Lung (tissue), 17 donors: ENCODE measurements at places on chromosomes 4 and X. TPM values are rescaled to one million over a fixed set of nuclear protein-coding genes. Genes with fewer than 3 reads are reported as not detected.

- DNase-seq: no peak
- H3K4me3 ChIP-seq: no peak overlapping the region
- peaks cover 7% of the 10 kb centered on the region for H3K27me3 ChIP-seq
- no peaks in the 10 kb centered on the region for H3K36me3 ChIP-seq
- no peaks in the 10 kb centered on the region for H3K4me1 ChIP-seq
Measured at GRCh38 chrX:134684956-134685355, 26.7 kb upstream of the PLAC1 start.

DNA sequence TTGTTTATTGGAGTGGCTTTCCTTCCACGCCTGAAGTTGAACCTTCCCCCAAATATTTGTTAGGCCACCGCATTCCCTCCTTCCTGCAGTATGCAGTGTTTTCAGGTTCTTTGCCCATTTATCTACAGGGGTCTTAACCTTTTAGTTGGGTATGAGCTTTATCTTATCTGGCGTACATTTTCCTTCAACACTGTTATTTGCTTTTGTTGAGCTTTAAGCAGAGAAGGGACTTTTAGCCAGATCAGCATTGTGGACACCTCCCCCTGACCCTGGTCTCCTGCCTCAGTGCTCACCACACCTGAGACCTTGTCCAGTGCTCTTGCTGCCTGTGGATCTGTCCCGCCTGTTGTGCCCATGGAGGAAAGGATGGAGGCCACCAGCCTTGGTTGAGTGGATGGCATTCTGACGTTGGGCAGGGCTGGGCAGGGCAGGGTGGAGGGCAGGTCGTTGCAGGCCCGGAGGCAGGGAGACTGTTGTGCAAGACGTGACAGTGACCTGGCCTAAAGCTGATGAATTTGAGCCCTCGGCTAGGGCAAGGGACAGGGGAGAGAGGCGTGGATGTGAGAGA lies 998 bp upstream of the DUSP9 start:
- H3K27ac ChIP-seq: no peak overlapping the region
- no peak overlapping the region for H3K4me3 ChIP-seq
- no peak for DNase-seq
- no peaks in the 10 kb centered on the region for H3K36me3 ChIP-seq
- H3K4me1 ChIP-seq: peaks cover 3% of the 10 kb centered on the region

DNA sequence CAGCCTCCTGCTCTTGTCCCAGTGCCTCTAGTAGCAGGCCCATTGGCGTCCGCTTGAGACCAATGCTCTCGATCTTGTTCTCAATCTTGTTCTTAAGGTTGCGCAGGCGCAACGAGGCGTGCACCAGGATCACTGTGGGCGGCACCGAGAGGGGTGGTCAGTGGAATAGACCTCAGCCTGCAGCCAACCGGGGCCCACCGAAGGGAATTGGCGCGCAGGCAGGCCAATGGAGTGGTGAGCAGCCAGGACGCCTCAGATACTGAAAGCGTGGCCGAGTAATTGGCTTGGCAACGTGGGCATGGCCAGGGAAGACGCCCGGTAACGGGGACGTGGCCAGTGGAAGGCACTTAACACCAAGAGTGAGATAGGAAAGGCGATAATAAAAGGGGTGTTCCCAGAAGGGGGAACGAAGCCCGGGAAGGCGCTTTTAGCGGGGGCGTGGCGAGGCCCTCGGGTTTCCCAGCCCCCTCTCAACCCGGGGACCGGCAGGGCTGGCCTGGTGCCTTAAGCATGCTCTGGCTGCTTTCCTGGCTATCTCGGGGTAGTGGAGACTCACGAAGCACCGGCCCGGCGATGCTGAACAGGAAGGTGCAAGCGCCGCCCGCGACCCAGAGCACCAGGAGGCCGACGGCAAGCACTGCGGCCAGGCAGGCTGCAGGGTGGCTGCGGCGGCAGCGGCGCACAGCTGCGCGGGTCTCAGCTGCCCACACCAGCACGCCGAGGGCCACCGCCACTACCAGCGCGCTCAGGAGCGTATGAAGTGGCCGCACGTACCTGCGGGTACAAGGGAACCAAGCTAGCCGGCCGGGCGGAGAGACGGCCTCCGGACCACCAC lies 1.7 kb downstream of the PRAF2 start:
- H3K4me3 ChIP-seq: no peak overlapping the region
- no peaks in the 10 kb centered on the region for H3K36me3 ChIP-seq
- H3K27ac ChIP-seq: no peak overlapping the region
- DNase-seq: peak; percentile 90

GRCh38 chr4:73750730-73751129 lies 10.4 kb downstream of the CXCL8 start:
- no peaks in the 10 kb centered on the region for H3K36me3 ChIP-seq
- no peaks in the 10 kb centered on the region for H3K4me1 ChIP-seq
- no peak for DNase-seq
- no peak overlapping the region for H3K4me3 ChIP-seq

DNA sequence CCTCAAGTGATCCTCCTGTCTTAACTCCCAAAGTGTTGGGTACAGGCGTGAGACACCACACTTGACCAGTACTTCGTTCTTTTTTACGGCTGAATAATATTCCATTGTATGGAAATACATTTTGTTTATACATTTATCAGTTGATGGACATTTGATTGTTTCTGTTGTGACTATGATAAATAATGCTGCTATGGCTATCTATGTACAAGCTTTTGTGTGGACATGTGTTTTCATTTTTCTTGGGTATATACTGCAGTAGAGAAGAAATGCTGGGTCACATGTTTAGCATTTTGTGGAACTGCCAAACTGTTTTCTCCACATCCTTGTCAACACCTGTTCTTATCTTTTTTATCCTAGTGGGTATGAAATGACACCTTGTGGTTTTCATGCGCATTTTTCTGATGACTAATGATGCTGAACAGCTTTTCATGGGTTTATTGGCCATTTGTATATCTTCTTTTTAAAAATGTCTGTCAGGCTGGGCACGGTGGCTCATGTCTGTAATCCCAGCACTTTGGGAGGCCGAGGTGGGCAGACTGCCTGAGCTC lies 37.3 kb downstream of the SAT1 start:
- H3K27ac ChIP-seq: no peak overlapping the region
- DNase-seq: no peak
- H3K36me3 ChIP-seq: no peaks in the 10 kb centered on the region
- H3K4me3 ChIP-seq: no peak overlapping the region

- H3K4me3 ChIP-seq: no peak overlapping the region
- DNase-seq: no peak
- no peak overlapping the region for H3K27ac ChIP-seq
- H3K36me3 ChIP-seq: peaks cover 12% of the 10 kb centered on the region
- no peaks in the 10 kb centered on the region for H3K4me1 ChIP-seq
Measured at GRCh38 chrX:155052738-155053498, 18.0 kb downstream of the CMC4 start.

DNA sequence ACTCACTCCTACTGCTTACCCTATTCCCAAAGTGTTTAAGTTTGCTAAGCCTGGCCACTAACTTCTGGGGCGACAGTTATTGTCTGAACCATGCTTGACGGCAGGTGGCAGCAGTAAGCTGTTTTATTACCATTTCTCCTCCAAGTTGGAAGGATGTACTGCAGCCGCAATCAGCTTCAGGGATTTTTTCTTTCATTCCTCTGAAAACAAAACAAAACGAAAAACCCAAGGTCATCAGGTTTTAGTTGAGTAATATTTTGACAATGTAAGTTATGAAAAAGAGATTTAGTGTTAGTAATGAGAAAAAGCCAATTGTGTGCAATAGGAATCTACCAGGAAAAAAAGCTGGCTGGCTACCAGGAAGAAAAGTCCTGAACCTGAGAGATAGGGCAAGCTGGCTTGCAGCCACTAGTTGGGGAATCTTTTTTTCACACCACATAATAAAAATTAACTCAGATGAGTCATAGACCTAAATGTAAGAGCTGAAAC lies 13.2 kb upstream of the RAB9B start:
- peak; percentile 76 for DNase-seq
- no peaks in the 10 kb centered on the region for H3K36me3 ChIP-seq
- no peak overlapping the region for H3K27ac ChIP-seq
- H3K4me1 ChIP-seq: no peaks in the 10 kb centered on the region
- peaks cover 16% of the 10 kb centered on the region for H3K27me3 ChIP-seq

GRCh38 chr4:163090997-163091684 lies 75.5 kb downstream of the NAF1 start:
- H3K4me3 ChIP-seq: no peak overlapping the region
- no peaks in the 10 kb centered on the region for H3K36me3 ChIP-seq
- no peaks in the 10 kb centered on the region for H3K4me1 ChIP-seq
- no peak overlapping the region for H3K27ac ChIP-seq
- H3K27me3 ChIP-seq: no peaks in the 10 kb centered on the region

DNA sequence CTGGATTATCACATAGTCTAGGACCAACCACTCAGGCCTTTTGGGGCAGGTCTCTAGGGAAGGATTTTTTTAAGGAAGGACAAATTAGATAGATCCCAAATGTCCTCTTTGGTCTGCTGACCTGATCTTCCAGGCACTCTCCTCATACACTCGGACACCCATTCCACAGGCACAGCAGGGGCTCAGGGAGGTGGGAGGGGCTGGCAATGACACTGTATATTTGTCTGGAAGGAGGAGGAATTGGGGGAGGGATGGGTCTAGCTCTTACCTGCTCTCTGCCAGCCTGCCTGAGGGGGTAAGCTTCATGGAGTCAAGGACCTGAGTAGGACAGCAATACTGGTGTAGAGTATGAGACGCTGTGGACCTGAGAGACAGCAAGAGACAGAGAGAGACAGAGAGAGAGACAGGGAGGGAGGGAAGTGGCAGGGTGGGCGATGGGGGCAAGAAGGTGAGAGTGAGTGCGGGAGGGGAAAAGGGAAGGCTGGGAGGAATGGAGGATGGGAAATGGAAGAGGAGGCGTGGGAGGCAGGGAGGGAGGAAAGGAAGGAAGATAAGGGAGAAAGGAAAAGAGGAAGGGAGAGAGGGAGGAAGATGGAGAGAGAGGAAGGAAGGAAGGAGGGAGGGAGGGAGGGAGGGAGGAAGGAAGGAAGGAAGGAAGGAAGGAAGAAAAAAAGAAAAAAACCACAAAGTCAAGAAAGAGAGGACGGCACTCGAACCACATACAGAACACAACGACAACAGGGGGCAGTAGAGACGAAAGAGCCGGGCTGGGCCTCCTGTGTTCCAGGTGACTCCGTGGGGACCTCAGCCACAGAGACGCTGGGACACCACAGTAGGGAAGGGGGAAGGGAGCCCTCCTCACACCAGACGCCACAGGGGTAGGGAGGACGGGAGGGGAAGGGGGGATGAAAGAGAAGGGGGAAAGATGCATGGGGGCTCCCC lies 1.8 kb downstream of the IQSEC2 start:
- no peaks in the 10 kb centered on the region for H3K4me1 ChIP-seq
- H3K4me3 ChIP-seq: no peak overlapping the region
- no peaks in the 10 kb centered on the region for H3K36me3 ChIP-seq
- H3K27ac ChIP-seq: no peak overlapping the region

- H3K27ac ChIP-seq: peak overlapping the region; percentile 30
- H3K4me3 ChIP-seq: no peak overlapping the region
- H3K27me3 ChIP-seq: no peaks in the 10 kb centered on the region
- H3K36me3 ChIP-seq: peaks cover 2% of the 10 kb centered on the region
- H3K4me1 ChIP-seq: no peaks in the 10 kb centered on the region
- peak; percentile 8 for DNase-seq
Measured at GRCh38 chr4:40909363-40909876, 159.7 kb downstream of the NSUN7 start.

DNA sequence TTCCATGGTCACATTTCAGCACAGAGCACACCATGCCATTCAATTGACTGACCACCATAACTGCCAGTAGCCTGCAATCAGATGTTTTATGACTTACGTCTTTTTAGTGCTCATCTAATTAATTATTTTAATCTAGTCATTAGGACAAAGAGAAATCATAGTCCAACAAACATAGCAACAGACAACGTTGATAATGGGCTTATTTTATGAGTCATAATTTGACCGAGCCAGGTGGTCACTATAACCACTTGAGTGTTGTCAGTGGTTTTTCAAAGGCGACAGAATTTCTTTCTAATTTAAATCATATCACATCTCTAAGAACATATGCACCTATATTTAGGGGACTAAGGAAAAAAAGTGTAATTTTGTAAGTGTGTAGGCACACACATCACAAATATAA lies 1.9 kb downstream of the SEC24D start:
- H3K27me3 ChIP-seq: no peaks in the 10 kb centered on the region
- DNase-seq: no peak
- H3K4me3 ChIP-seq: no peak overlapping the region
- H3K27ac ChIP-seq: no peak overlapping the region
- peaks cover 15% of the 10 kb centered on the region for H3K36me3 ChIP-seq

- no peak for DNase-seq
- no peak overlapping the region for H3K4me3 ChIP-seq
- no peaks in the 10 kb centered on the region for H3K27me3 ChIP-seq
- no peaks in the 10 kb centered on the region for H3K4me1 ChIP-seq
- H3K27ac ChIP-seq: no peak overlapping the region
- H3K36me3 ChIP-seq: no peaks in the 10 kb centered on the region
Measured at GRCh38 chr4:135411251-135411650, 1209.7 kb upstream of the PABPC4L start.

DNA sequence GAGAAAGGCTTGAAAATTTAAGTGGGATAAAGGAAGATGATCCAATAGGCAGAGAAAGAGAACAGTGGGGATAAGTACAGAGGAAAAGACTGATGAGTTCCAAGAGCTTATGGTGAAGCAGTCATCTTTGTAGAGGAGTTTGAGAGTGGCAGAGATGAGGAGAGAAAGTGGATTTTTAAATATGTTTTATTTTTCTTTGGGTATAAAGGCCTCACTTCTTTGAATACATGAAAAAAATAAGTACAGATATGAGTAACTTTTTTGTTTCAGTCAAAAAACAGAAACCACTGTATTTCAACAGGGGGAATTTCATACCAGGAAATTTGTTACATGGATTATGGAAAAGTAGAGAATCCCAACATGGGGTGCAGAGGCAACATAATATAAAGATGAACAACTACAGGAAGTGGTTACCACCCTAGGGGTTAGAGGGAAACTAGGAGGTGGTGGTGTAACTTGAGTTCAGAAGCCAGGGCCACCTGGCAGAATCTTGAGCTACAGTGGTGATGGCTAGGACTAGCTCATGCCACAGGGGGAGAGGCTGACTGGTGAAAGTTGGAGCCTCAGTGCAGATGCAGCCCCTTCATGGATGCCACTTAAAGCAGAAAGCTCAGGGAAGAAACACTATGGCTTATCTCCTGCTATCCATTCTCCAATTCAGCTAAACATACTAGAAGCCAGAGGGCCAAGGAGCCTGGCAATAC lies 3.4 kb upstream of the CYBB start:
- H3K36me3 ChIP-seq: no peaks in the 10 kb centered on the region
- no peak overlapping the region for H3K27ac ChIP-seq
- no peak overlapping the region for H3K4me3 ChIP-seq
- no peaks in the 10 kb centered on the region for H3K4me1 ChIP-seq
- peaks cover 9% of the 10 kb centered on the region for H3K27me3 ChIP-seq

DNA sequence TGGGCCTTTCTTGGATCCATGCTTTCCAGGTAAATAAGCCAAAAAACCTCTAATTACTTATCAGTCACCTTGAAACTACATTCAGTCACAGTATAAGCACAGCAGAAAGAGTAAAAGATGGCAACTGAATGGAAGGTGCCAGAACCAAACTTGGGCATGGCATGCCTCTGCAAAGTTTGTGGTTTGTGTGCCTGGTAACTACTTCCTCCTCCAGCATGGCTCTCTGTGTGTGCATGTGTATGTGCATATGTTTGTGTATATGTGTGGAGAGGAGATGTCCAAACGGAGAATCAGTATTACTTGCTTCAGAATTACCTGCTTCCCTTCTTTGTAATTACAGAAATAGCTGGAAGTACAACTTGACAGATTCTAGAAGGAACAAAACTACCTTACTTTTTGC lies 67.5 kb downstream of the AGTR2 start:
- no peaks in the 10 kb centered on the region for H3K4me1 ChIP-seq
- no peaks in the 10 kb centered on the region for H3K36me3 ChIP-seq
- H3K27ac ChIP-seq: no peak overlapping the region
- H3K27me3 ChIP-seq: peaks cover 2% of the 10 kb centered on the region

Gene TCP11X2
- polyA plus RNA-seq: 0.12 TPM

Gene CT83
- not detected for polyA plus RNA-seq

Gene TMPRSS11B
- polyA plus RNA-seq: 0.10 TPM

Gene ETDA
- polyA plus RNA-seq: not detected

Gene ELOVL6
- 21.1 TPM for polyA plus RNA-seq

Gene MAGEB2
- polyA plus RNA-seq: not detected

Gene SLC6A14
- 103 TPM for polyA plus RNA-seq

Gene AMER1
- polyA plus RNA-seq: 0.94 TPM
